ENCODE measurements at places on chromosomes 3 and 15. TPM values are rescaled to one million over a fixed set of nuclear protein-coding genes. Genes with fewer than 3 reads are reported as not detected.

DNA sequence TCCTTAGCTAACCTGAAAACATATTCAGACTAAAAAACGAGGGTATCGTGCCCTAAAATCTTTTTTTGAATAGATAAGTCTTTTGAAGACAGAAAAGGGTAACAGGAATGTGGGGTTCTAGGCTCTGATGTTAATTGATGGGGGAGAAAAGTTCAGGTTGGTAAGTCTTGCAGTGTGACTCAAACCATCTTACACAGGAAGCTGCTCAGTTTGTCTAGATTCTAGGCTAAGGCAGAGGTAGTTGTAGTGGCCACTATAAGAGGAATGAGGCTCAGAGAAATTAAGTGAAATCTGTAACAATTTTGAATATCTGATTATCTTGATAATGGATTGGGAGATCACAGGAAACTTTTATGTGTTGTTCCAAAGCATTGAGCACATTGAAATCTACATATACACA, 267.9 kb downstream of the PDCD6IP start:
- DNase-seq, result no peak

The CNOT10 gene
- 31.9 TPM for total RNA-seq

DNA sequence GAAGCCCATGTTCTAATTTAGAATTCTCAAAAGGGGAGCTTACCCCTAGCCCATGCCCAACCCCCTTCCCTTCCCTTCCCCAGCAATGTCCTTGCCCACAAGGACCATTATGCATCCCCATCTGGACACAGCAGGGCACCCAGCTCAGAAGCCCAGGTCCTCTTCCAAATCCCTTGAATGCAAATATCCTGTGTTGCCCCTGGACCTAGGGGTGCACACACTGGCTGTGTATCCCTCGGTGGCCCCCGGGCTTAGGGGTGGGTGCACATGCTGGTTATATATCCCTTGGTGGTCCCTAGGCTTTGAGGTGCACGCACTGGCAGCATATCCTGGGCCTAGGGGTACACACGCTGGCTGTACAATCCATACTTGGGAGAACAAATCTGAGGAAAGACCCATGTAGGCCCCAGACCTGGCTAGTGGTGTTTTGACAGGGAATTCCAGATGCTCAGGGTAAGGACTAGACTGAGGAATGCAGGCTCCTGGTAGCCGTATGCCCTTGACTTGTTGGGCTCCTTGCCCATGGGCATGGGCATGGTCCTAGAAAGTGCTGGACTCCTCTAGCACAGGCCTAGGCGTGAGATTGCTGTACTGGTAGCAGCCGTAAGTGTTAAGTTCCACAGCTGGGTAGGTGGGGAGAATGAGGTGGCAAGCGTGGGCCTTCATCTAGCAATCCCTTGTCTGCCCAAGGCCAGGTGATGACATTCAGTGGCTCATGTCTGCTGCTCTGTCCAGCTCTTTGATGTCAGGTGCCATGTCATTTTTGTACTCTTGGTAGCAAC, 222.4 kb downstream of the OPA1 start:
- DNase-seq, result no peak

DNA sequence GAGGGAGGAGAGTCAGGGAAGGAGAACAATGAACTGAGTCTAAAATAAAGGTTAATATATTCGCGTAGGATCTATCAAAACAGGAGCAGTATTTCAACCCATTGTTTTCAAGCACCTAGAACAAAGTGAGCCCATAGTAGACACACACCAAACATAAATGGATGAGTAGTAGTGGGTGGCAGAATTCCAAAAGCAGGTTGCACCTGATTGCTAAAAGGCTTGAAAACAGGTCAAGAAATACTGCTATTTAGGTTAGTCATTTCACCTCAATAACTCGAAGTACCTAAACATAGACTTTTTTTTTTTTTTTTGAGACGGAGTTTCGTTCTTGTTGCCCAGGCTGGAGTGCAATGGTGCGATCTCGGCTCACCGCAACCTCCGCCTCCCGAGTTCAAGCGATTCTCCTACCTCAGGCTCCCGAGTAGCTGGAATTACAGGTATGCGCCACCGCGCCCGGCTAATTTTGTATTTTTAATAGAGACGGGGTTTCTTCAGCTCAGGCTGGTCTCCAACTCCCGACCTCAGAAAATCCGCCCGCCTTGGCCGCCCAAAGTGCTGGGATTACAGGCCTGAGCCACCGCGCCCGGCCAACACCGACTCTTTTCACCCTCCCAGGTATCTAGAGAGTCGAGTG, 855 bp upstream of the ABHD5 start:
- no peak for DNase-seq

The RBMS3 gene
- total RNA-seq, result 31.4 TPM

DNA sequence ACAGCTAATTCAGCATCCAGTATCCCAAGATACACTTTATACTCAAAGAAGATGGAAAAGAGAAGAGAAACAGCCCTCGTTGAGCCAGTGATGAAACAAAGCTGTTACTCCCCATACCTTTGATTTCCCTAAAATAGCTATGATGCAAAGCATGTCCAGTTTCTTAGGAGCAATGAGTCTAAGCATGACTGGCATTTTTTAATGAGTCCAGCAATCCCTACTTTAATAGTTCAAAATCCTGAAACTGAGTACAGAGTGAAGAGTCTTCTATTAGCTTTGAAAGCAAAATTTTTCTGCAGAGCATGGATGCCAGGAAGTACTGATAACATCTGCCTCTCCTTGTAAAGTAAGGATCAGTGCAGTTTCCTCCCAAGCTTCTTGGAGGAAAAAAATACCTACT, 302.7 kb downstream of the IL5RA start:
- no peak for DNase-seq

The FAM3D gene
- total RNA-seq, result 0.60 TPM

GRCh38 chr15:60096157-60096556, 92.0 kb downstream of the FOXB1 start:
- no peak for DNase-seq

DNA sequence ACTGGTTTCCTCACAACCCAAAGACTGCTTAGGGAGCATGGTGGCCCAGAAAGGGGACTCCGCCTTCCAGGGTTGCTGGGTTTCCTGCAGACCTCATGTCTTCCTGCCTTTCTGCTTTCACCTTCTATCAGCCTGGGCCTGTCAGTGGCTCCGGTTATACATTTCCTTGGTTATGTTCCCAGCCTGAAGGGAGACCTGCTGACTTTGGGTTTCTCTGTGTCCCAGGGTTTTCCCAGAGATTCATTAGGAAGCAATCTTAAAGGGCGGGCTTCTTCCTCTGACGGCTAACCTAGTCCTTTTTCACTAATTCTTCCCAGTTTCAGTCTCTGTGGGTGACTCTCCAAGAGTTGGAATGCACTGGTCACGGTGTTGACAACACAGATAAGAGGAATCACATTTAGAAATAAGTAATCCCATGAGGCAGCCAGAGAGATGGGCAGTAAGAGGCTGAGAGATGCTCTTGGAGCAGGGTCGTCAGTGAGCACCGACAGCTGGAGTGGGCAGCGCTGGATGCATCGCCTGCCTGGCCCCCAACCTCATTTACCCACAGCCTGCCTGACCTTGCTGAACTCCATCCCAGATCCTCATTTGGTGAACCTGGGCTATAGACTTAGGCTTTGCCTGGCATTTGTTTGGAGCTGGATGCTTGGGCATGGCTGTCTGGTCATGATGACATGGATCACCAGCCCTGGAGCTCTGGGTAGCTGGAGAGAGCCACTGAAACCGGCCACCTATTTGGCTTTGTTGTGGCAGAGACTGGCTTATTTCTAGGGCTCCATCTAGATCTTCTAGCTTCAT, 10.0 kb upstream of the EHD4 start:
- DNase-seq, result no peak

DNA sequence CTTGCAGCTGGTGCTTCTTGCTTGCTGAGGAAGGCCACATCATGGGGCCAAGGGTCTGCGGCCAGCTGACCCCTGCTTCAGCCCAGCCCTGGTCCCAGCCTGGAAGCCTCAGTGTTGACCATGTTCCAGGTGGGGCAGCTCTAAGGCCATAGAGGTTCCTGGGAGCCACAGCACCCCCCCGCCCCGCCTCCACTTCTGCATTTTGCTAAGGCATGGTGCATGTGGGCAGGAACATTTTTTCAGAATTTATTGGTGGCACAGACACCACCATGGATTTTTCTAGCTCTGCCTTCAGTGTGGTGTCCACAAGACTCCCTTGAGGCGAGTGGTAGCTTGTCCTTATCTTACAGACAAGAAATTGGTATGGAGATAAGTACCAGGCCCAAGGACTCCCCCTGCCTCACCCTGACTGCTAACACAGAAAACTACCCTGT, 1.9 kb upstream of the CHST14 start:
- no peak for DNase-seq

The EPHA3 gene
- 15.3 TPM for total RNA-seq

The CCNB2 gene
- 15.1 TPM for total RNA-seq

The TEX9 gene
- total RNA-seq, result 9.0 TPM

The GOLGA8J gene
- 0.13 TPM for total RNA-seq

All from hepatocyte (in vitro differentiated cells).